Epithelial cell of proximal tubule (primary cell): ENCODE measurements at places on chromosomes 5 and 9.

DNA sequence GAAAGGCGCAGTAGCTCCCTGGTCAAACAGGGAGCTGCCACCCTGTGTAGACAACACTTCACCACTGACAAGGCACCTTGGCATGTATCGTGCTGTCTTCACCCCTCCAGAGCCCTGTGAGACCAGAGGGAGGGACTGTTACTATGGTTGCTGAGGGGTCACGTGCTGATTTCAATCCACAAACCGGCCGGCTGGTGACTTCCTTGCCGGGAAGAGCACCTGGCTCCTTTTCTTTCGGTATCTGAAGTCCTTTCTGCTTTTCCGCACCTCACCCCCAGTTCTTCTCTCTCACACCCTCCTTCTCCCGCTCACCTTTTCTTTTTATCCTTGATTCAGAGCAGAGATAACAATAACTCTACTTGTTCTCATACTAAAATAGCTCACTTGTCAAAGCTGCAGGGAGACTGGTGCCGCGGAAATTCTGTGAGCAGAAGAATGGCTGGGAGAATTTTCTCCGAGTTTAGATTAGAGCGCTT lies 327.2 kb downstream of the ZSWIM6 start:
- no peak for DNase-seq

GRCh38 chr5:4019009-4019769 lies 423.6 kb downstream of the IRX1 start:
- DNase-seq: no peak

- no peak for DNase-seq
Observed at GRCh38 chr9:133580419-133580738, 28.8 kb downstream of the FAM163B start.

- DNase-seq: no peak
Observed at GRCh38 chr5:131812371-131813160, 15.7 kb upstream of the FNIP1 start.

GRCh38 chr5:151238303-151238741 lies 14.4 kb upstream of the CCDC69 start:
- DNase-seq: no peak

- DNase-seq: no peak
Observed at GRCh38 chr5:111635916-111636570, 121.0 kb downstream of the NREP start.

DNA sequence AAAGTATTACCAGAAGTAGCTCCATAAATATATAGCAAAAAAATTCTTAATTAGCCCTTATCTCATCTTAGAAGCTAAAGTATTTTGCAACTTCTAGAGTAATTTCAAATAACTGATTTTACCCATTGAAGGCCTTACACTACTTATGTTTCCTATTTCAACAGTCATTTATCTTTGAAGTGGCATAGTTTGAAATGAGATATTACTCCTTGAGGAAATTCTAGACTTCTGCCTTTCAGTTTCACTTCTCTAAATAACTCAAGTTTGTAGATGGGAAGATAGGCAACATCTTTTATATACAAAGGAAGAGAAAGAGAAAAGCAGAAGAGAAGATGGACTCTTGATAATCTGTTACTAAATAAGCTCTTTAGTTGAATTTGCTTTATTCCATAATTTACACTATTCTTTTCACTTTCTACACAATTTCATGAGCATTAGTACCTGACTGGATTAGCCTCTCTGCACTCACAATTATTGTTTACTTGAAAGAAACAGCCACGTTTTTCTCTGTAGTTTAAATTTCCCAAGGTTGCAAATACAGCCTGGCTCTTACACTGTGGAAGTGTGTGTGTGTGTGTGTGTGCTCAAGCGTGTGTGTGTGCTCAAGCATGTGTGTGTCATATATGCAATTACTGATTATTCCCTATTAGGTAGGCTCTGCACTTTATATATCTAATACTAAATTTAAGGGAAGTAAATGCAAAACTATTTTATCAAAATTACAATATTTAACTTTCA lies 60.6 kb upstream of the EMB start:
- DNase-seq: no peak

DNA sequence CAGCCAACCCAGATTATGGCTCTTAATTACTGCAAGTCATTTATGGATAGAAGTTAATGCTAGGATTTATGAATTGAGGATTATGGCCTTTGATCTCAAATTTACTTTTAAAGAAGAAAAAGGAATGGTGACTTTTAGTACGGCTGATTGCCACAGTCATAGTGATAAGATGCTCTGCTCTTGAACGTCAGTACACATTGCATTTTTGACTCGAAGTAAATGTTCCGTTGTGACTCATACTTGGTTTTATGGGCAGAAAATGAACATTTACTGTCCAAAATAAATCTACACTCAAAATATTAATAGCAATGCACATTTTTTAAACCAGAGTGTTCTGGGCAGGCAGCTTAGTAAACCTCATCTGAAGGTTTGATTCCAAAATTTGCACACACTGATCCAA lies 830 bp downstream of the ADAMTSL1 start:
- no peak for DNase-seq

DNA sequence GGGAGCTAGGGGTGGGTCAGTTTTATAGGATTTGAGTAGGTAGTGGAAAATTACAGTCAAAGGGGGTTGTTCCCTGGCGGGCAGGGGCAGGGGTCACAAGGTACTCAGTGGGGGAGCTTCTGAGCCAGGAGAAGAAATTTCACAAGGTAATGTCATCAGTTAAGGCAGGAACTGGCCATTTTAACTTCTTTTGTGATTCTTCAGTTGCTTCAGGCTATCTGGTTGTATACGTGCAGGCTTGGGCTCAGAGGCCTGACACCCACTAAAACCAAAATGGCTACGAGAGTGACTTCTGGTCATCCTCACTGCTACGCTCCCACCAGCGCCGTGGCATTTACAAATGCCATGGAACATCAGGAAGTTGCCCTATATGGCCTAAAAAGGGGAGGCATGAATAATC lies 20.7 kb upstream of the NXNL2 start:
- DNase-seq: no peak
